B cell (primary cell): ENCODE measurements at places on chromosomes 13 and 19.

- no peak for DNase-seq
Measured at GRCh38 chr13:58680115-58680514, 1048.6 kb downstream of the PCDH17 start.

DNA sequence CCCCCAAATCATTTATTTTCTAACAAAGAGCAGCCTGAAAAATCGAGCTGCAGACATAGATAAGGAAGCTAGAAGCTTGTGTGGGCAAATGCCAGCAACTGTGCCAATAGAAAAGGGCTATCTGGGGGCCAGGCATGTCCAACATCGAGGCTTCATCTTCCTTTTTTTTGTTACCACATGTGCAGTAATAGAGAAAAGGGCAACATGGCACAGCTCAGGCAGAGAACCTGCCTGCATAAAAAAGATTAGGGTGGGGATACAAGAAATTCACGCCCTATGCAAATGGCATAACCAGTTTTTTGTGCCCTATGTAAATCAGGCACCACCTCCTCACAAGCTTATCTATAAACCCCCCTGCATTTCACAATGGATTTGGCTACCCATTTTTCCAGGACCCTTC, 60.4 kb upstream of the ABCC4 start:
- DNase-seq: no peak

- no peak for DNase-seq
Measured at GRCh38 chr19:10998045-10998533, 37.3 kb downstream of the SMARCA4 start.

- DNase-seq: no peak
Measured at GRCh38 chr13:101708115-101708514, 255.6 kb downstream of the ITGBL1 start.

- no peak for DNase-seq
Measured at GRCh38 chr19:56966697-56967299, 126.3 kb upstream of the PEG3 start.

DNA sequence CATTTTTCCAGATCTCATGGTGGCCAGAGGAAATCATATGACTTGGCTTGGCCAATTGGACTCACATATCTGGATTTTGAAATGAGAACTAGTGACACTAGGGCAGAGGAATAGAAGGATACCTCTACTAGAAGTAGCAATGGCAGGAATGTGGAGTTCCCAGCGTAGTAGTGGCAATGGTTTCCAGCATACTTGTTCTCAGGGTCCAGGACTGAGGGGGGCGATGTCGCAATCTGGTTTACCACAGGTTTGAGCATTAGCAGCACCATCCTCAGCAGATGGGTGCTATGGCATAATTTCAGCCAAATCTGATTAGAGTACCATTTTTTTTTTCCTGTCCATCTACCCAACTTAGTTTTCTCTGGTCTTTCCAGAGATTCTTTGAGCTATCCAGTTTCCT, 8.1 kb upstream of the SLITRK1 start:
- DNase-seq: no peak

DNA sequence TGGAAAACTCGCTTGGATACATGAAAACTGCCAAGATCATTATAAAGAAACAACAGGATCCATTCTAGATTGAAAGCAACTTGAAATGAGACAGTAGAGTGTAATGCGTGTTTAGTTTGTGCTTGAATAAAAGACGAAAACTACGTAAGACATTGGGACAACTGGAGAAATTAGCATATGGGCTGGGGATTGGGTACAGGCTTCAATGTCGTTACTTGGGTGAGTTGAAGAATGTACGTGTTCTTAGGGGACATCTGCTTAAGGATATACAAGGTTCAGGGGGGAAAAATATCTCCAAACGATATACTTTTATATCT, 471 bp upstream of the ERVK3-1 start:
- no peak for DNase-seq

- no peak for DNase-seq
Measured at GRCh38 chr19:39296055-39296645, at the start of gene IFNL1. Gene IFNL1, plus strand, starts transcription at chr19:39296407. Its CDS starts 15 bp downstream, at chr19:39296422.

- no peak for DNase-seq
Measured at GRCh38 chr19:32178401-32178800, 167.0 kb upstream of the ZNF507 start.

DNA sequence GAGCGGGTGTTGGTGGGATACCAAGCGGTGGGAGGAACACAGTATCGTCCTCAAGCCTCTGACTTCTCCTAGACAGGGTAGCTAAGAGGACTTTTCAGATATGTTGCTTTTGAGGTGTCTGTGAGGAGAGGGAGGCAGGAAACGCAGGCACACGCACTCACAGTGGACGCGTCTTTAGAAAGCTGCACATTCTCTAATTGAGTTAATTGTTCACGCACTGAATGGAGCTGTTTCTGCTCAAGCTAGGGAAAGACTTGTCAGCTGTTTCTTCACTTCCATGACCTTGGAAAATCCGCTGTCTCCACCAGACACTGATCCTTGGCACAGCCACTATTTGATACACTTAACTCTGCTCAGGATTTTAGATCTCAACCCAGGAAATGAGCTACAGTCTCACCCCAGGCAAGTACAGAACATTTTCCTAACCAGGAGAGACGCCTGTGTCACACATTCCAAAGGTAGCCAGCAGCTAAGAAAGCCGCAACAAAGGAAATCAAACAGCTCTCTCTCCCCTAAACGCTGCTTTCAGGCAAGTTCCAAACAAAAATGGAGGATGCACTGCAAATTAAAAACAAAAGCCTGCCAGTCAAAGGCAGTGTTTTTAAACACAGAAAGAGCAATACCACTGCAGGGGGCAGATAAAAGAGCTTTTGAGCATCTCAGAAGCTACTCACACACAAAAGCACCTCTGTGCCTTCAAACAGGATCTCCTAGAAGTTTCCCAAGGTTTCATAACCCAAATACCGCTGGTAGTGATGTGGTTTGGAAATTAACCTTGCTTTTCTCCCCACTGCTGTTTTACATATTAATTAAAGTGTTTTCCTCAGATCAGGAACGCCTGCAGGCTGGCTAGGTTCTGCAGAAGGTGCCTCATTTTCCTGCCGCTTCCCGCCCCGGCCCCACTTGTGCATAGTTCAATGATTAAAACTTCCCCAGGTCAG, 57.3 kb downstream of the IRS2 start:
- DNase-seq: no peak

DNA sequence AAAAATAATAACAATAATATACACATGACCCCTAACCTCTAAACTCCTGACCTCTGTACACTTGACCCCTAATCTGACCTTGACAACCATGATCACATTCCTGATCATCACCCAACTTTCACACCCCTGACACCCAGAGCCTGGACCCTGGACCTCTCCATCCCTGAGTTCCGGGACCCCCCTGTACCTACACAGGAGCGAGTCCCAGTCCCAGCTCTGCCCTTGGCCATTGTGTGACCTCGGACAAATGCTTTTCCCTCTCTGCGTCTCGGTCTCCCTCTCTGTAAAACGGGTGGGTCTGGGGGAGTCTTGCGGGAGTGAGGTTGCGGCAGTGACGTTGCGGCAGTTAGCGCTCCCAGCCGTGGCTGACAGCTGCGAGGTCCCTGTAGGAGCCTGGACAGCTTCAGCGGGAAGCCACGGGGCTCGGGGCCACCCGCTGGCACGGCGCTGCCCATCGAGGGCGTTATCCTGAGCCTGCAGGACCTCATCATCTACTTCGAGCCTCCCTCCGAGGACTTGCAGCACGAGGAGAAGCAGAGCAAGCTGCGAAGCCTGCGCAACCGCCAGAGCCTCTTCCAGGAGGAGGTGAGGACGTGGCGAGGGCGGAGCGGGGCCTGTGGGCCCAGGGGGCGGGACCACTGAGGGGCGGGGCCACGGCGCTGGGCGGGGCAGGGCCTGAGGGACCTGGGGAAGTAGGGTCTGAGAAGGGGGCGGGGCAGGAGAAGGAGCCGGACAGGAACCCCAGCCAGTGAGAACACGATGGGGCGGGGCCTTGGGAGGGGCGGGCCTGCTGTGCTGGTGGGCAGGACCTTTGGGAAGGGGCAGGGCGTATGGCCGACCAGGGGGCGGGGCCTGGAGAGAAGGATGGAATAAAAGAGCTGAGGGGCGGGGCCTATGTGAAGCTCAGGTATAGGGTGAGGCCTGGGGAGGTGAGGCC, 19.2 kb downstream of the RYR1 start:
- DNase-seq: no peak

DNA sequence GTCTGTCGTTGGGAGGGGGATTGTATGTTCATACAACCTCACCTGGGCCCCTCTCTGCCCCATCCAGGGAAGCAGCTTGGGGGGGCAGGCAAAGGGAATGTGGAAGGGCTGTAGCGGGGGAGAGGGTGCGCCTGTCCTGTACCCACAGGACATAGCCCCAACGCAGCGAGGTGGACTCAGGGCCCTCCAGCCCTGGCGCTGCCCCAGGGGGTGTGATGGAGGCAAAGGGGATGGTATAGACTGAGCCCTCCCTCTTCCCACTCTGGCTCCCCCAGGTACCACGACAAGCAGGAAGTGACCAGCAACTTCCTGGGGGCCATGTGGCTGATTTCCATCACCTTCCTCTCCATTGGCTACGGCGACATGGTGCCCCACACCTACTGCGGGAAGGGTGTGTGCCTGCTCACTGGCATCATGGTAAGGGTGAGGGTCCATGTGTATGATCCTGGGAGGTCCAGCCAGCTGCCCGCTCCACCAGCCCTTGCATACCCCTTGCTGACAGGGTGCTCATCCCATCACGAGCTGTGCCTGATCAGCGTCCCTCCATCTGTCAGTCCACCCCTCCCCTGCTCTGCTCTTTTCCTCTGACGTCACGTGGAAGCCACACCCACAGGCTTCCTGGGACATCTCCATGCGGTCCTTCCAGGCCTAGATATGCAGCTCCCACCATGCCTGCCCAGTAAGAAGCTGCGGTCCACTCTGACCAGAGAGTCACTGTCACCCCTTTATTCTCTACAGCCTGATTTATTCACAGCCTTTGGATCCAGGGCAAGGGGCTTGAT, 18.3 kb downstream of the KCNN1 start:
- DNase-seq: no peak

GRCh38 chr13:50617134-50617721, 226.3 kb downstream of the DLEU7 start:
- no peak for DNase-seq

- DNase-seq: no peak
Measured at GRCh38 chr13:45828256-45828968, 23.1 kb downstream of the SIAH3 start.

DNA sequence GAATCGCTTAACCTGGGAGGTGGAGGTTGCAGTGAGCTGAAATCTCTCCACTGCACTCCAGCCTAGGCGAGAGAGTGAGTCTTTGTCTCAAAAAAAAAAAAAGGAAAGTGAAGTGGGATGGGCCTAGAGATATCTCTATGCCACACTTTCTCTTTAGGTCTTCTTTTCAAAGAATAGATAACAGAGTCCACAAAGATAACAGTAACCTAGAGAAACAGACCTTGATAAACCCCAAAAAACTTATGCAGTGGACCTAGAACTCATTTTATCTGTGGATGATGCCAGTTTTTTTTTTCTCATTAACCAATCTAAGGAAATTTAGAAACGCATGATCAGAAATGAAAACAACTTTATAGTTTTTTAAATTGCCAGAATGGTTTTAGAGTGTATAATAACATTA, 227.4 kb downstream of the LHFPL6 start:
- no peak for DNase-seq

- DNase-seq: no peak
Measured at GRCh38 chr13:37493775-37494174, 104.8 kb downstream of the POSTN start.

DNA sequence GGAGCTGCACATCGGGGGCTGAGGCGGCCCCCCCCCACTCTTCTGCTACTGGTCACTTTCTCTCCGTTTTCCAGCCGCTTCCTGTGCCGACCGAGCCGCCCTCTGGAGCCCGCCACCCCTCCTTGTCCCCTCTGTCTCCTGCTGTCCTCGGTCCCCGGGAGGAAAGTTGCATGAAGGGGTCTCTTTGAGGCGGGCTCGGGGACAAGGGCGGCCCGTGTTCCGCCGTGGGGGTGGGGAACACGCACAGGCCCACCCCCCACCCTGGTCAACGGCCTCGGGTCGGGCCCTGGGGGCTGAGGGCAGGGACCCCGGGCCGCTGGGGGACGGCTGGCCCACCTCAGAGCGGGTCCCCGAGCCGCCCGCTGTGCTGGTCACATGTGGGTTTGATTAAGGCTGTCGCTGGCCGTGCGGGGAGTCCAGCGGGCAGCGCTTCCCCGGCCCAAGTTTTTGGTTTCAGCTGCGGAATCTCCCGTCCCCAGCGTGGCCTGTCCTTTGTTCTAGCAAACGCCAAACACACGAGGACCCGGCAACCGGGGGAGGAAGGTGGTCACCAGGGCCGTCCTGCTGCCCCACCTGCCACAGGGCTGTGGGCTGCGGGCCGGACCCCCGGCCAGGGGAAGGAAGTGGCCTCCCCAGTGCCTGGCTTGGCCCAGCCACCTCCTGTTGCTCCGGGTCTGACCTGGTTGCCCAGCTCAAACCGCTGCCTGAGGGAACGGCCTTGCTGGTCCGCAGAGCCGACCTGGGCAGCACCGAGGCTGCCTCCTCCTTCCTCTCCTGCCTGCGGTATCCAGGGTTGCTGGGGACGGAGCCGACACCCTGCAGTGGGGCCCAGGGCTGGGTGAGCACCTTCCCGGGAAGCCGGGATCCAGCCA, 1.9 kb downstream of the EFNA2 start:
- DNase-seq: peak; percentile 21

- DNase-seq: no peak
Measured at GRCh38 chr13:39144391-39144790, 106.1 kb downstream of the NHLRC3 start.

GRCh38 chr19:18433015-18433691, 4.8 kb downstream of the ISYNA1 start:
- DNase-seq: peak; percentile 85

- DNase-seq: no peak
Measured at GRCh38 chr13:98270819-98271218, 93.8 kb upstream of the RNF113B start.

GRCh38 chr13:83943530-83944279, 61.4 kb upstream of the SLITRK1 start:
- no peak for DNase-seq

DNA sequence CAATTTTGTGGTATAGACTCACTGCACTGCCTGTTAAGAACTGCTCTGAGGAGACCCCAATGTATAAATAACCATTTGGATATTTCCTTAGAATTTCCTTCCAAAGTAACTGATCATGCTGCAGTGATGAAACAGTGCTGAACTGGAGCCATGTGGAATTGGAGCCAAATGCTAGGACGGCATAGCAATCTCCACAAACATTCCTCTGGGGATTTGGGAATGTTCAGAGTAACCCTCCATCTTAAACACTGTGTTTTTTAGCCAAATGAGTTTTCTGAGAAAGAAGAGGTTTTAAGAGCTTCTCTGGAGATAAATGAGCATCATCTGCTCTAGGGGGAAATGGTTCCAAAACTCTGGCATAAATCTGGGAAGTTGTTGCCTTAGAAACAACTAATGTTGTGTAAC, 98.2 kb downstream of the OLFM4 start:
- no peak for DNase-seq

- no peak for DNase-seq
Measured at GRCh38 chr13:112168761-112169160, 101.8 kb downstream of the SOX1 start.

GRCh38 chr13:73136776-73137175, 78.0 kb downstream of the KLF5 start:
- no peak for DNase-seq

DNA sequence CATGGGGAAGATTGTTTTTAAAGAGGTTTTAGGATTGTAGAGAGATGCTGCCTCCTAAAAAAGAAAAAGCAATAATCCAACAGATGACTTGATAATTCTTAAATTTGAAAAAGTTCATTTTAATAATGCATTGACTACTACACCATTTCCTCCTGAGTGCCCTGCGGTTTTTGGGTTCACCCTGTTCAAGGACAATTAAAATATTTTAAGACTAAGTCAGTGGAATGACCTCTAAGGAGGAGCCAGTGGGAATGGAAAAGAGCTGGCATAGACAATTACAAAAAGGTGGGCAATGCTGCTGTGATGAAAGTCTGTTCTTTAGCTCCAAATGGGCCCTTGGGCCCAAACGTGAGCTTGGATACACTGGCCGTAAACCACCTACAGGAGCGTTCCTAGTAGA, 217.8 kb downstream of the LHFPL6 start:
- DNase-seq: no peak
